Brain pericyte (primary cell): ENCODE measurements at places on chromosomes 2 and 18.

DNA sequence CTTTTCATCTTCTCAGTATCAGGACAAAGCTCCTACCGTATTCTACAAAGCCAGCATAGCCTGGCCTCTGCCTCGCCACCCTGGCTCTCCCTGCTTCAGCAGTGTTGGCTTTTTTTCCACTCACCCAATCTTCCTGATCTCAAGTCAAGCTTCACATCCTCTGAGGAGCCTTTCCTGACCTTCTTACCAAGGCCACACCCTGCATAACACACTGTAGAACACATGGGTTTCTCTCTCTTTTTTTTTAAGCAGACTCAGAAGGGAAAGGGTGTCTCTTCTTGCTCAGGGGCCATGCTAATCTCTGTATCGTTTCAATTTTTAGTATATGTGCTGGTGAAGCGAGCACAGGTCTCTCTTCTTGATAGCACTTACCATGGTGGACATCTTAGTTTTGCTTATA is 15.2 kb downstream of the FBXO36 start:
- no peak for DNase-seq

GRCh38 chr2:58010599-58010998 is 36.0 kb upstream of the VRK2 start:
- DNase-seq, result no peak

GRCh38 chr2:40450796-40451430 is 977 bp downstream of the SLC8A1 start:
- DNase-seq, result no peak

GRCh38 chr18:77066689-77067088 is 65.9 kb downstream of the MBP start:
- DNase-seq, result no peak

GRCh38 chr2:20676353-20677215 is 9.6 kb downstream of the GDF7 start:
- DNase-seq, result no peak

DNA sequence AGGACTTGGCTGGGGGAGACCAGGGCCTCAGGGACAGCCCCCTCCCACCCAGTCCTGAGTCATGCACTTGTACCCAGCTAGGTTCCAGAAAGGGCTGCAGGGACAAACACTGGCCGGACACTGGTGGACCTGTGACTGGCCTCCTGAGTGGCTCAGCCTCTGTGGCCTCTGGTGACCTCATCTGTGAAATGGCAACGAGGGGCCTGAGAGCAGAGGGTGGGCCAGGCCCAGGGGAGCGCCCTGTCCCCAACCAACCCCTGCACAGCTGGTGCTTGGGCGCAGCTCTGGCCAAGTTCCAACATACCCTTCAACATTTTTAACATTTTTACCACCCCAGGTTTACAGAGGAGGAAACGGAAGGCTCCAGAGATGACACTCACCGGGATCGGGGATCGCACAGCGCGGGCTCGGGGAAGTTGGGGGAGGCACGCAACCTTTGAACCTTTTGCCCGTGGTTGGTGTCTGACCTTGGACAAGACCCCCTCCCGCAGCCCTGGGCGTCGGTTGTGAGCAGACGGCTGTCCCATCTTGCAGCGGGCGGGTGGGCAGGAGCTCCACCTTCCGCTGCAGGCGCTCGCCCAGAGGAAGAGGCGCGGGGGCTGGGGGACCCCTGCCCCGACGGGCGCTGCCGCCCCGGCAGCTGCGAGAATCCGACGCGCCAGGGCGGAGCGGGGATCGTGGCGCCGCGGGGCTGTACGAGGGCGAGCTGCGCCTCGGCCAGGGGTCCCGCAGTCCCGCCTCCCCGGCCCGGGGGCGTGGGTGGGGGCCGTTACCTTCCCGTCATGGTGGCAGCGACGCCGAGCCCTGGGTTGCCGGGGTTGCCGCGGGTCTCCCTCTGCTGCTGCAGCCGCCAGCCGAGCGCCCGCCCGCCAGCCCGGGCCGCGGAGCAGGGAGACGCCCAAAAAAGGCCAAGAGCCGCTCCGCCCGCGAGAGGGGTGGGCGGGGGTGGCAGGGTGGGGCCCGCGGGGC is 805 bp downstream of the LIMS2 start:
- no peak for DNase-seq

DNA sequence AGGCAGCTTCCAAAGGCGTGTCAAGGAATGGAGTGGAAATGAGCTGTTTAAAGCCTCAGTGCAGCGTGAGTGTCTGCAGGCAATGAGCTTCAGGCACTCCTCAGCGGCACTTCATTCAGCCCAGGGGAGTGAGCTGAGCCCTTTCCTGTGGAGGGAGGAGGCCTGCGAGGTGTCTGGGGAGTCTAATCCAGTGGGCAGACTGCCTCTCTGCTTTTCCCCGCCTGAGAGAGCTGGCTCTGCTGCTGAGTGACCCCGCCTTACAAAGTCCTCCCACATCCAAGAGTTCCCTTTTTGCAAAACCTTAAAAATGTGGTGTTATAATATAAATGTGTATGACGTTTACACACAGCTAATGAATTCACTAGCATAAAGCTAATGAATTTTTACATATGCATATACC is 7.0 kb upstream of the LDLRAD4 start:
- no peak for DNase-seq
